ENCODE measurements at places on chromosomes 4 and X.

- DNase-seq = no peak
Measured at GRCh38 chr4:145352438-145353145, 129.1 kb upstream of the SMAD1 start.

- DNase-seq = no peak
Measured at GRCh38 chr4:65999518-65999871, 329.2 kb upstream of the EPHA5 start.

- peak; percentile 23 for DNase-seq
Measured at GRCh38 chrX:12702509-12703091, 88.6 kb upstream of the PRPS2 start.

GRCh38 chr4:22391551-22391950 lies 124.3 kb downstream of the ADGRA3 start:
- DNase-seq = no peak

GRCh38 chrX:104137496-104137895 lies 19.3 kb downstream of the SLC25A53 start:
- no peak for DNase-seq

- DNase-seq = no peak
Measured at GRCh38 chrX:152902502-152902820, 4.6 kb downstream of the ZNF185 start.

- DNase-seq = no peak
Measured at GRCh38 chr4:102610007-102610406, 108.8 kb downstream of the NFKB1 start.

DNA sequence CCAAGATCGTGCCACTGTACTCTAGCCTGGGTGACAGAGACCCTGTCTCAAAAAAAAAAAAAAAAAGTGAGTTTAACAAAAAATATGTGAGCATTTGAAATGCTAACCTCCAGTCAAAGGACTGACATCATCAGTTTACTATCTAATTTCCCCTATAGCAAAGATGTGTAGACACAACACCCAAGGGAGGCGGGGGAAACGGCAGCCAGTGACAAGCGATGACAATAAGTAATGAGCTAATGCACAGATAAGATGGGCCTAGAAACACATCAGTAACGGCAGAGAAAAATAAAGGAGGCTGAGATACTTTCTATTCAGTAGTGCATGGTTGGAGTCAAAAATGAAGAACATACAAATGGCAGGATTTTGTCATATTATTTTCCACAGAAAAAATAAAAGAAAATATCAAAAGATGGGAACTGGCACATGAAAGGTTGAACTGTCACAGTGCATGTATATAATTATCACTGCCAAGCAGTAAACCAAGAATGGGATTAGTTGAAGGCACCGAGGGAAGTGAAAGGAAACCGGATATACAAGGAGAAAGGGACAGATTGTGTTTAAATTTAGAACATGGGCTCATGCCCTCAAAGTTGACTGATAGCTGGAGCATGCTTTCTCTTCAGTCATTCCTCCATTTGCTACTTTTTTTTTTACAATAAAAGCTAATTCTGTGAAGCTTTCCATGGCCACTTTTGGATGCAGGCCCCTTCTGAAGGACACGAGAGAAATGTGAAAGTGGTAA lies 41.8 kb downstream of the IGFBP7 start:
- DNase-seq = no peak

- DNase-seq = no peak
Measured at GRCh38 chr4:138405934-138406567, 163.9 kb upstream of the SLC7A11 start.

All from iPS-NIHi11 (cell line).